ENCODE measurements at places on chromosomes 3 and 15.

- no peak for DNase-seq
Measured at GRCh38 chr15:96366526-96366877, 36.0 kb downstream of the NR2F2 start.

DNA sequence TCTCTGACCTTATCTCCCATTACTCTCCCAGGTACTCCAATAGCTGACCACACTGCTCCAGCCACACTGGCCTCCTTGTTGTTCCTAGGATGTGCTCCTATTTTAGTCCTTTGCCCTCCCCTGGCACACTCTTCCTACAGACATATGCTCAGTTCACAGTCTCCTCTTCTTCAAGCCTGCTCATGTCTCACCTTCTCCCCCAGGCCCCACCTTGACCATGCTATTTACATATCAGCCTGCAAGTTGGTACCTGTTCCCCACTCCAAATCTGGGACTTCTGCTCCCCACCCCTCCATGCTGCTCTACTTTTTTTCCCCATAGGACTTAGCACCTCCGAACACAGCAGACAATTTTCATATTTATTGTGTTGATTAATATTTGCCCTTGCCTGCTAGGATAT, 84.9 kb upstream of the BCL6 start:
- DNase-seq, result no peak

- DNase-seq, result no peak
Measured at GRCh38 chr3:152073267-152073666, 195.5 kb upstream of the MBNL1 start.

DNA sequence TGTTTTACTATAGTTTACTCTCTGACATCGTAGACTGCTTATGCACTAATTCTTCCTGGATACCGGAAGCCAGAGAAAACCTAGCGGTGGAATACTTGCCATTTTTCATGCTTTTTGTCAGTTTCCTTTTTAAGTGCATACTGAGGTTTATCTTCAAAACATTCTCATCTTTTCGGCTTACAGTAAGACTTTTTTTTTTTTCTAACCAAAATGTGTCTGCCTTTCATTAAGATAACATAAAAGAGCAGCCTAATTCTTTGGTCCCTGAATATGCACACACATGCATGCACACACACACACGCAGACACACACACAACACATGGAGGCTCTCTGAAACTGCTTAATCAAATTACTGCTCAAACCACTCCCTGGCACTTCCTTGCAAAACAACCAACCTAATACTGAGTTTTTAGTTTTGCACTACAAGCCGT, 1.3 kb downstream of the ZNF445 start:
- no peak for DNase-seq

DNA sequence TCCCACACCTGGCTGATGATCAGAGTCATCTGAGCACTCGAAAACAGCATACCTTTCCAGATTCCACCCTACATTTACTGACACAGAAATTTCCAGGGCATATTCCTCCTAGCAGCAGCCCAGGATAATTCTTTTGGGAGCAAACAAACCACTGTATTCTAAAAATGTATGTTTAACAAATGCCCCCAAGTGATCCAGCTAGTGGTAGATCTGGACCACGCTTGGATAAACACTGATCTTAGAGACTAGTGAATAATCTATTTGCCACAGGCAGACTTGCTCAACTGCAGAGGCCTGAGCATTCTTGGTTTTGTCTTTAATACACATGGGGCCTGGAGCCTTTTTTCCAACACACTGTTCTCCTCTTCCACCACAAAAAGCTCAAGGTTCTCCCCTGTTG, 89.6 kb downstream of the TM4SF4 start:
- no peak for DNase-seq

GRCh38 chr3:196135693-196136639, 54.1 kb upstream of the TFRC start:
- no peak for DNase-seq

- no peak for DNase-seq
Measured at GRCh38 chr3:132378048-132378762, 39.1 kb upstream of the DNAJC13 start.

DNA sequence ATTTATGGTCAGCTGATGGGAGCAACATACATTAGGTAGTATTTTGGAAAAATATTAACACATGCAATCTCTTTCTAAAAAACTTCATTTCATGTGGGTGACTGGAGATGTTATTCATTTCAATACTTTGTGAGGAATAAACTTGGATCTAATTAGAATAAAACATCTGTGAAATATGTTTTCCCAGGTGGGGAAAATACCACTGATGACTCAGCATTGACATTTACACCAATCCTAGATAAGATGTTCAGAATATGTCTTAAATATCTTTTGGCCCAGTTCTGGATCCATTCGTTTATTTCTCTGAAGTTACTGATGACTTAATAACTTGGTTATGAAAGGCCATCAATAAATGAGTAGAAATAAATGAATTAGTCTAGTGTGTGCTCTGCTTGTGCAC, 247.6 kb downstream of the CHST2 start:
- no peak for DNase-seq

DNA sequence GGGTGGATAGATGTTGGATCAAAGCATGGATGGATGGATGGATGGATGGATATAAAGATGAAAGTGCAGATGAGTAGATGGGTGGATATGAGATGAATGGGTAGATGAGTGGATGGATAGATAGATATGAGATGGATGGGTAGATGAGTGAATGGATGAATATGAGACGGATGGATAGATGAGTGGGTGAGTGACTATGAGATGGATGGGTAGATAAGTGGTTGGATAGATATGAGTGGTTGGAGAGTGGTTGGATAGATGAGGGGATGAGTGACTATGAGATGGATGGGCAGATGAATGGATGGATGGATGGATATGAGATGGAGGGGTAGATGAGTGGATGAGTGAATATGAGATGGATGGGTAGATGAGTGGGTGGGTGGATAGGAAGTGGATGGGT, 204.6 kb upstream of the TLE3 start:
- no peak for DNase-seq

GRCh38 chr3:42572278-42572677, 9.5 kb downstream of the SEC22C start:
- DNase-seq, result no peak

GRCh38 chr15:79970181-79970580, 815 bp downstream of the BCL2A1 start:
- DNase-seq, result no peak

DNA sequence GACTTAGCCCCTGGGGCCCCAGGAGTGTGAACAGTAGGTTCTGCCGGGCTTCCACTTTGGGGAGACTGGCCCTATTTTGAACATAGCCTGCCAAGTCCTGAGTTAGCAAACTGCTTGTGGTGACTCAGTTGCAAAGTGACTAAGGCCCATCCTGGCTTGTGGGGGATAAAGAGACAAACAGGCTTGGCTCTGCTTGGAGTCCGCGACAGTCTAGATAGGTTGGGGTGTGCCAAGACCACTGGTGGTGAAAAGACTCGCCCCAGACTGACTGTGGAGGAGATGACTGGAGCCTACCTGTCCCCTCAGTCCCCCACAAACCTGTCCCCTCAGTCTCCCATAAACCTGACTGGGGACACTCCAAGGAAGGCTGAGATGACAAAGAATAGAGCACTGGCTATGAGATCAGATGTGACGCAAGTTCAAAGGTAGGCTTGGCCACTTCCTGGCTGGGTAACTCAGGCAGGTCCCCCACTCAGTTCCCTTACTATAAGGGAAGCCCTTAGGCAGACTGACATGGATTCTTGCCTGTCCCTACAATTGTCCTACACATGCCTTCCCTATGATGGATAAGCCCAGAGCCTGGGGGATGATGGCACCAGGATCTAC, 4.3 kb downstream of the DNASE1L3 start:
- no peak for DNase-seq

- no peak for DNase-seq
Measured at GRCh38 chr3:154759966-154760365, 320.2 kb upstream of the MME start.

DNA sequence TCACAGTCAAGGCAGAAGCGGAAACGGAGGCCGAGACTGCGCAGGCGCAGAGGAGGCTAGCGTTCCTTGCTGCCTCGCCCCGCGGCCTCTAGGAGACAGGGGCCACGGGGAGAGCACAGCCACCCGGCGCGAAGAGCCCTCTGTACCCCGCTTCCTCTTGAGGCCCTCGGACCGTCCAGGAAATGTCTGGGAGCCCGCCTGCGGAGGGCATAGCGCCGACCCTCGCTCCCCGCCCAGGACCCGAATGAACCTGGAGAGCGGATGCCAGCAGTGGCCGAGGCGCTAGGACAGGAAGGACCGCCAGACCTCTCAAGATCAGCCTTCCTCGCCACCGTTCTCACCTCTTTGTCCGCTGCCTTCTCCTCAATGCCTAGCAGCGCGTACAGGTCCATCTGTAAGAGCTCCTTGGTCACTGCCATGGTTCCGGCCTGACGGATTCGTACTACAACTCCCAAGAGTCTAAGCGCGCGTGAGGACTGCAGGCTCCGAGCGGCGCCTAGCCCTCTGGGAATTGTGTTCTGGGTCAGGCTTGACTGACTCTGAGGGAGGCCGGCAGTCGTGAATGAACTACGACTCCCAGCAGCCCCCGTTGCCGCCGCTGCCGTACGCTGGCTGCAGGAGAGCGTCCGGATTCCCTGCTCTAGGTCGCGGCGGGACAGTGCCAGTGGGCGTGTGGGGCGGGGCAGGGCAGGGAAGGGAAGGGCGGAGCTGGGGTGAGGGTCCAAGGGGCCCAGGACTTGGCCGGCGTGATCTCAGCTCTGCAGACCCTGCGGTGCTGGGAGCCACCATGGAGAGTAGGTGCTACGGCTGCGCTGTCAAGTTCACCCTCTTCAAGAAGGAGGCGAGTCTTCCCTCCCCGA, at the start of the genes DNAJC17 and ZFYVE19:
TSS of gene DNAJC17 (minus strand) at position 446 of the 860 bp plus-strand sequence. CDS start at position 419, 27 bp downstream.
TSS of gene ZFYVE19 (plus strand) at position 62 of the 860 bp plus-strand sequence. CDS start at position 563, 501 bp downstream.
- DNase-seq, result peak; percentile 99

GRCh38 chr3:115789481-115789880, 166.2 kb downstream of the GAP43 start:
- no peak for DNase-seq

- DNase-seq, result no peak
Measured at GRCh38 chr15:49279521-49280456, 109.7 kb downstream of the GALK2 start.

GRCh38 chr3:149879872-149880271, 66.9 kb downstream of the RNF13 start:
- DNase-seq, result no peak

GRCh38 chr3:189122526-189123205, 49.1 kb upstream of the TPRG1 start:
- no peak for DNase-seq

DNA sequence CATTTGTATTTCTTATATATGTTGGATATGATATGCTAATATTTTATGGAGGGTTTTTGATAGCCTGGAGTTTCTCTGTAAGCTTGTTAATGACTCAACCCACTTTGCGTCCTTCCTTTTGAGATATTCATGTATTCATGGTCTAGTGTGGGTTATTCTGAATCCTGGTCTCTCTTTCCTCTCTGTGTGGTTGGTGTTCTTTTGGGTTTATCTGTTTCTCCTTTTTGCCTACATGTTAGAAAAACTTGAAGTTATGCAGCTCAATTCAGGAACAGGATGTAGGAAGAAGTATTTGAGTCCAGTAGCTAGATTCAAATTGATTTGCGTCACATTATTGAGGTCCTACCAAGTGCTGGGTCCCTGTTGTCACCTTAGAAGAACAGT, 28.1 kb downstream of the CMTM7 start:
- DNase-seq, result no peak

DNA sequence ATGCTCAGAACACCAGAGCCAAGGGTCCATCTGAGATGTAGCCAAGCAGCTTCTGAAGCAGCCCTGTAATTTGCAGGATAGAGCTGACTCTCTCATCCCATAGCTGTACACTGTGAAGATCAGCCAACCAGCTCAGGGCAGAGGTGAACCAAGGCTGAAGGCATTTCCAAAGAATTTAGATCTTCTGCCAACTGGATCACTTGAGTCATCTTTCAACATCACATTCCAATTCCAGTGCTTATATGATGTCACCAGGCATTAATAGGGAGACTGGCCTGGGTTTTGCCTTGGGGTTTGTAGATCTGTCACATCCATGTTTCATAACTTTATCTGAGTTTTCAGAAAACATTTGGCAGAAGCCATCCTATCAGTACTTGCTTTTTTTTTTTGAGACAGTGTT, 98.2 kb downstream of the NR2F2 start:
- no peak for DNase-seq

DNA sequence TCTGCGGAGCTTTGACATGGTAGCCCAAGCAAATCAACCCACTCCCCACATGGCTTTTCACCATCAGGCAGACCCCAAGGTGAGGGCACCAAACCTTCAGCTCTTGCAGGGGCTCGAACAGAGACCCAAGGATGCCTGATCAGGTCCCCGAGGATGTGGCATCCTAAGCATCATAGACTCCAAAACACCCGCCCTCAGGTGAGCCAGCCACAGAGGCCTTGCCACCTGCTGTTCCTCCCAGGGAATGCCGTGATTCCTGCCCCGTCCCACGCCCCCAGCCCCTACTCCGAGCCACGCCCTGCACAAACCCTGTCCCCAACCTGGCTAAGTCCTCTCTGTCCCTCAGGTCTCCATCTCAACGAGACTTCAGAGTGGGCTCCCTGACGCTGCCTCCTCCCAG, 34.7 kb upstream of the SLC41A3 start:
- DNase-seq, result no peak

DNA sequence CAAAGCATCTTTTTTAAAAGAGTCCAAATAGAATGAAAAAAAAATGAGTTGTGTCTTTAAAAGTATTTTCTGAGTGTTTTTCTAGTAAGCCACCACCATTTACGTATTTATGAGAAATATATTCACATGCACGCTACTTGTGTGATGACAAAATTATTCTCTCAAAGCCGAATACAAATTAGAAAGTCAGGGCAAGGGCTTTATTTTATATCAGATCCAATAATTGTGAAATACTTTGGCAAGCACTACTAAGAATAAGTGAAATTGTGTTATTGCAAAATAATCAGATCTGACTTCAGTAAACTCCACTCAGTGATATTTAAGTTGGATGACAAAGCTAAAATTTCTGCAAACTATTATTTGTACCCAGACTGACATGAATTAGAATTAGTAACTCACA, 589.3 kb upstream of the KCNMB2 start:
- no peak for DNase-seq

DNA sequence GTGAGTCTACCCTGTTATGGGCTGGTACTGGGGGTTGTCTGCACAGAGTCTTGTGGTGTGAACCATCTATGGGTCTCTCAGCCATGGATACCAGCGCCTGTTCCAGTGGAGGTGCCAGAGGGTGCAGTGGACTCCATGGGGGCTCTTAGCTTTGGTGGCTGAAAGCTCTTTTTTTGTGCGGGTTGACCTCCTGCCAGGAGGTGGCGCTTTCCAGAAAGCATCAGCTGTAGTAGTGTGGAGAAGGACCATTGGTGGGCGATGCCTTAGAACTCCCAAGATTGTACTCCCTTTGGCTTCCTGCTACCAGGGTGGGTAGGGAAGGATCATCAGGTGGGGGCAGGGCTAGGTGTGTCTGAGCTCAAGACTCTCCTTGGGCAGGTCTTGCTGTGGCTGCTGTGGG, 602.6 kb downstream of the RSL24D1 start:
- DNase-seq, result no peak
